ENCODE measurements at places on chromosomes 12 and 14. TPM values are rescaled to one million over a fixed set of nuclear protein-coding genes. Genes with fewer than 3 reads are reported as not detected.

The LPAR5 gene
- not detected for total RNA-seq

DNA sequence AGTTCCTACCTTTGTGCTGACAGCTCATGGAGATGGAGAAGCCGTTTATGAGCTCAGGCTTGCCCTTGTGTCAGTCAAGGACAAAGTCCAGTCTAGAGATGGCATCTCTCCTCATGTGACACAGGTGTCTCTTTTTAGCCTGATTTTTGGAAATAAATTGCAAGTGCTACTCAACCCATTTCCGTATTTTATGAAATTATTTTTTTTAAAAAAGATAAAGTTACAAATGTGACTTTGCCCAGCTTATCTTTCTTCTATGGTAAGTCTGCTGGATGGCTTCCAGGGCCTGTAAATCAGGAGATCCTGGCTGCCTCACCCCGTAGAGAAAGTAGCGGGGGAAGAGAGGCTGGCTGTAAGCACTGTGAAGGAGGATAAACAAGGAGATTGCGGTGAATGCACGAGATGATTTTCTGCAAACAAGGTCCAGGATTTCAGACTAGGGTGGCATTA lies 169.7 kb downstream of the MYRFL start:
- no peak for DNase-seq

The PPP4R4 gene
- total RNA-seq = not detected

GRCh38 chr12:130640901-130641300 lies 75.2 kb downstream of the RIMBP2 start:
- no peak for DNase-seq

DNA sequence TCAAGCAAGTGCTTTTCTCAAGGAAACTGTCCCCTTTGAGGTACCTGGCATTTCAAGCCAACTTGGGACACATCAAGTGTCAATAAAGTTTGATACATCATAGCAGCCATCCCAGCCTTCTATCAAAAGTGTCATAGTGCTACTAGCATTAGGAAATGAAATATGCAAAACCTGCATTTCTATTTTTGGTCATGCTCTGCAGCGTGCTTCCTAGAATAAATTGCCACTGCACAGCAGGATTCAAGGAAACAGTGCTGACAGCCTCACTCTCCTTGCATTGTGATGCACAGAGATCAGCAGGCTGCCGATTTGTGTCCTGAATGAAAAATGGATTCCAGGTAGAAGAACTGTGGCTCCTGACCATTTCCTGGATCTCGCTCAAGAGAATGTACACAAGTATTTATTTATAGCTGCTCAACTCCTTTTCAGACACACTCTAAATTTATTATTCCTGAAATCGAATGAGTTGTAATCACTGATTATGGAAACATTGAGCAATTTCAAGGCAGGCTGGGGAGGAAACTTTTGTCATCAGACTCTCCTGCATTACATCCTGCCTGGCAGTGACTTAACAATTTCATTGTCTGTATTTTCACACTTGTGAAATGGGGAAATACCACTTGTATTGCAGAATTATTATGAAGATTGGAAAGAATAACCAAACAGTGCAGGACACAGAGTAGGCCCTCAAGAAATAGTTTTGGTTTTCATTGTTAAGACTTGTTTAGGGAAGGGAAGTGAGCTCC lies 120.9 kb downstream of the SLC38A6 start:
- DNase-seq = peak; percentile 90

The GPATCH2L gene
- total RNA-seq = 25.5 TPM

GRCh38 chr14:45940318-45940717 lies 687.3 kb upstream of the MIS18BP1 start:
- DNase-seq = no peak

DNA sequence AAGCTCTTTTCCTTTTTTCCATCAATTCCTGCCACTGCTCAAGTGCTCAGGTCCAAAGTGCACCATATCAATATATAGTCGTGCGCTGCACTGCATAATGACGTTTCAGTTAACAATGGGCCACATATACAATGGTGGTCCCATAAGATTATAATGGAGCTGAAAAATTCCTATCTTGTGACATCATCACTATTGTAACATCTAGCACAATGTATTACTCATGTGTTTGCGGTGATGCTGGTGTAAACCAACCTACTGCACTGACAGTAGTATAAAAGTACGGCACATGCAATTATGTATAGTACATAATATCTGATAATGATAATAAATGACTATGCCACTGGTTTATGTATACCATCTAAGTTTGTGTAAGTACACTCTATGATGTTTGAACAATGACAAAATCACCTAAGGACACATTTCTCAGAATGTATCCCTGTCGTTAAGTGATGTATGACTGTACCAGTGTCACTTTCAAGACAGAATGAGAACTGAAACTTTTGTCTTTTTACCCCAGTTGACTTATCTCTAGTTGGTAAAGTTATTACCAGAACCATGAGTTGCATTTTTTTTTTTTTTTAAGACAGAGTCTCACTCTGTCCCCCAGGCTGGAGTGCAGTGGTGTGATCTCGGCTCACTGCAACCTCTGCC lies 53.7 kb upstream of the INSM2 start:
- peak; percentile 46 for DNase-seq

GRCh38 chr14:54676812-54677708 lies 110.1 kb downstream of the SAMD4A start:
- peak; percentile 95 for DNase-seq

- peak; percentile 89 for DNase-seq
Measured at GRCh38 chr14:85531587-85532373, 1.8 kb downstream of the FLRT2 start.

DNA sequence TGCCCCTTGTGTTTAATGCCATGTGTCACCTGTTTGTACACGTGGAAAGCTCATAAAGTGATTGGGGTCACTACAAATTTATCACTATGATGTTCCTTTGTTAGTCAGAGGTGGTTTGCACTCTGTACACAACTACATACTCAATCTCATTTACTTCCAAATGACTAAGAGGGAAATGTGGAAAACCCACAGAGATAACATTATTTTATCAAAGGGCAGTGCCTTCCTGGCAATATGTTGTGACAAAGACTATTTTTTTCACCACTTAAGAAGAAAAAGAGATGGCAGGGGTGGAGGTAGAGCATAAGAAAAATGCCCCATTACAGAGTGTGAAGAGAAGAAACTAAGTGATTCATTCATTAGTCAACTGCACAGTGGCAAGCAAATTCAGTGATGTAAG lies 1064.1 kb upstream of the FLRT2 start:
- DNase-seq = no peak

DNA sequence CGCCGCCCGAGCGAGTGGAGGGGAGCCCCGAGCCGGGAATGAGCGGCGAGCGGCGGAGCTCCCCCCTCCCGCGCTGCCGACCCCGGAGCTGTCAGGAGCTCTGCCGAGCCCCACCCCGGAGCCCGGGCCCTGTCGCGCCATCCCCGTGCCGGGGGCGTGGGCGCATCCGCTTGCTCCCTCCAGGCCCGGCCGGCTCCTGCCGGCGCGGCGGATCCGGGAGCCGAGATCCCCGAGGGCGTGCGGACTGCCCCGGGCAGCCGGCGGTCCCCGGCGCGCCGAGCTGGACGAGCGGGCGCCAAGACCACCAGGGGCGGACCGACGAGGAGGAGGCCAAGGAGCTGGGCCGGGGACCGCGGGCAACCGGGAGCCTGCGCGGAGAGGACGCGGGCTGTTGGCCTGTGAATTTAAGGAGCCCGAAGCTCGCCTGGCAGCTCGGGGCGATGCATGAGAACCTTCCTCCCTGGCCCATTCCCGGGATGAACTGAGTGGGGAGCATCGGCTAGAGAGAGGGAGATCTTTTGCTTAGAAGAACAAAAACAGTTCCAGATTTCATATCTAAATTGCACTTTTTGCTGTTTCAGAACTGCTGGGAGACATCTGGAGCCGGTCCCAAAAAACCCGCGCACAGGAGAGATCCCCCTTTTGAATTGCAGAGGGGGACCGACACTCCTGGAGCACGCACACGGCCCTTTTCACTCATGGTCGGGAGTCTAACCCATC lies 2.0 kb downstream of the PTHLH start:
- DNase-seq = no peak

GRCh38 chr12:102609996-102610395 lies 129.6 kb upstream of the IGF1 start:
- no peak for DNase-seq

The CD163 gene
- total RNA-seq = under 0.01 TPM

All from lung microvascular endothelial cell (primary cell).